Stimulated activated CD4-positive, alpha-beta T cell treated with anti-CD3 and anti-CD28 coated beads, Interleukin-12 subunit alpha, Interleukin-12 subunit beta, amount 100 ng/mL, for 4 hours (primary cell): ENCODE measurements at places on chromosomes 2 and 18.

- DNase-seq = no peak
Measured at GRCh38 chr2:151905963-151906632, 77.9 kb upstream of the ARL5A start.

DNA sequence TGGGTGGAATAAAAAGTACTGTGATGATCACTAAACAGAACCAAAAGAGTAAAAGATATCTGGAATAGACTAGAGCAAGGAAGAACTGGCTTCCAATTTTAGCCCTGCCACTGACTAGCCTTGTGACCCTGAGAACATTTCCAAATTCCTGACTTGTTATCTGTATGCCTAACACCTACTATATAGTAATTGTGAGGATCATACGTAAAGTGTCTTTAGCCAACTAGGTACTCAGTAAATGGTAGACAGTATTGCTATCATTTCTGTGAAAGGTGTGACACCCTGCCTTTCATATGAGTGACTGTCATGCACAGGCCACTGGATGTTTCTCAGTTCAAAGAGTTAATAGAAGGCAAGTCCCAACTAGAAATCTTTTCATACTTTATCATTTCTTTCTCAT, 29.8 kb downstream of the CYTIP start:
- no peak for DNase-seq

GRCh38 chr2:142875010-142875409, 2.5 kb upstream of the KYNU start:
- DNase-seq = no peak

DNA sequence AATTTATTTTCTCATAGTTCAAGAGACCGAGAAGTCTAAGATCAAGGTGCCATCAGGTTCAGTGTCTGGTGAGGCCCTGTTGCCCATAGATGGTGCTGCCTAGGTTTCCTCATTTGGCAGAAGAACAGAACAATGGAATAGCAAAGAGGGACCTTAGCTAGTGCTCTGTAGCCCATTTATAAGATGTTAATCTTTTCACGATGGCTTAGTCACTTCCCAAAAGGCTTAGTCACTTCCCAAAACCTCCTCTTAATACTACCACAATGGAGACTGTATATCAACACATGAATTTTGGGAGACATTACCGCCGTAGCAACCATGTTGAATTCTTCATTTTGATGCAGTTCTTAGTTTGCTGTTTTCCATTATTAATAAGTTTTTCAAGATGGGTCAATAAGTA, 246.3 kb upstream of the NRP2 start:
- no peak for DNase-seq

GRCh38 chr18:48886520-48887293, 64.1 kb downstream of the SMAD7 start:
- no peak for DNase-seq

- no peak for DNase-seq
Measured at GRCh38 chr2:68732036-68732932, 2.3 kb upstream of the ARHGAP25 start.

DNA sequence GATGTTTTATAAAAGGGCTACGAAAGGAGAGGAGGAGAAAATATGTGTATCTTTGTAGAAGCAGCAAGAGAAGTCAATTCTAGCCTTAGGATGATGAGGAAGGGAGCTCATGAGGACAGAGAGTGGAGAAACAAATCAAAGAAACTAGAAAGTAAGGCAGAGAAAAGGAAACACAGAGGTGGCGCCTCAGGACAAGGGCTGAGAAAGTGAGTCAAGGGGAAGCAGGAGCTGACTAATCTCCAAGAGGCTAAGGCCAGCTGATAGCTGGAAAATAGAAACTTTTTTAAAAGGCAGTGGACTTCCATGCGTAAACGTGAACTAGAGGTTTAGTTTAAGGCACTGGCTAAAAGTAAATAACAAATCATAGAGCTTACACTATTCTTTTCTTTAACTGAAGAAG, 173.3 kb downstream of the ANKRD44 start:
- DNase-seq = no peak

DNA sequence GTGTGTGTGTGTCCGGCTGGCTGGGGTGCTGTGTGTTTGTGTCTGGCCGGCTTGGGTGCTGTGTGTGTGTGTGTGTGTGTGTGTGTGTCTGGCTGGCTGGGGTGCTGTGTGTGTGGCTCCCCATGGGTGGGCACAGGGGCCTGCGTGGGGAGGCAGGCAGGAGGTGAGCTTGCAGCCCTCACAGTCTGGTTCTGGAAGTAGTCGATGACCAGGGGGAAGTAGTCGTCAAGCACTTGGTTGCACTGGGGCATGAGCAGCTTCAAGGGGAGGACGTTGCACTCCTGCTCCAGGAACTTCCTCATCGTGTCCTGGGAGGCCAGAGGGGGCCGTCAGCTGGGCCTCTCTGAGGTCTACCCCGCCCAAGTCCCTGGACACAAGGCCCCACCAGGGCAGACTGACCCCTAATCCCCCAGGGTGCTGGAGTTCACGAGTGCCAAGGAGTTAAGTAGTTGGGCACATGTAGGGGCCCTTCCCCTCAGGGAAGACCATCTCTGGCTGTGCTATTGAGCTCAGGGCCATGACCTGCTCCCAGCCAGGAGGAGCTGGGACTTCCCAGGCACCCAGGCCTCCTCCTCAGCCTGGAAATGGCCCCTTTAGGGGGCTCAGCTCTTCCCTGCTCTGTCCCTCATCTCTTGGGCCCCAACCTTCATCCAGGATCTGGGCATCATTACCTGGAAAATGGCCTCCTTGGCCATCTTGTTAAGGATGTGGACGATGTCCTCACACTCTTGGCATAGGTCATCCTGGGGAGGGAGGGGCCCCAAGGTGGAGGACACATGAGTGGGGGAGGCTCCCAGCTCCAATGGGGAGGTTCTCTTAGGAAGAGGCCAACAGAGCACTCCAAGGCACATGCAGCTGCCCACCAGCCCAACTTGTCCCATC, 1.3 kb downstream of the SFTPB start:
- DNase-seq = no peak

- no peak for DNase-seq
Measured at GRCh38 chr2:86065512-86065911, 40.2 kb downstream of the POLR1A start.

DNA sequence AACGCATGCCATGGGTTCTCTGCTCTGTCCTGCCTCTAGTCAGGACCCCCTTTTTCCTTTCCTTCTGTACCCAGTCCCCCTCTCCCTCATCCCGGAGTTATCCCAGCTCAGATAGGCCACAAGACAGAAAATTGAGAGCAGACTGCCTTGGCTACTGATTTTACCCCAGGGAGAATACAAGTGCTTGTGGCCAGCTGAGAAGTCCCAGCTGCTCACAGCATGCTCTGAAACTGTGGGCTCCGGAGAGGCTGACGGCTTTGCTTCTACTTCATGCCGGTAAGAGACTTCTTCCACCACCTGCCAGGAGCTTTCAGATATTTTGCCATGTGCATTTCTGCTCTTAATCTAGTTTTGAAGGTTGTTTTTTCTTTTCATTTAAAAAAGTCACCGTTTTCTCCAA, 20.0 kb upstream of the SIX2 start:
- no peak for DNase-seq

GRCh38 chr18:29780816-29781215, 1261.7 kb downstream of the DSC3 start:
- no peak for DNase-seq
